Activated T-helper 17 cell treated with anti-CD3 and anti-CD28 coated beads, Interleukin-2, amount 50 U/mL, for 72 hours (primary cell): ENCODE measurements at places on chromosomes 11 and 22.

- H3K27ac ChIP-seq = no peak overlapping the region
- no peak overlapping the region for H3K4me3 ChIP-seq
- no peaks in the 10 kb centered on the region for H3K4me1 ChIP-seq
- peaks cover 25% of the 10 kb centered on the region for H3K27me3 ChIP-seq
- no peaks in the 10 kb centered on the region for H3K36me3 ChIP-seq
Measured at GRCh38 chr11:119782006-119782738, 53.2 kb upstream of the NECTIN1 start.

DNA sequence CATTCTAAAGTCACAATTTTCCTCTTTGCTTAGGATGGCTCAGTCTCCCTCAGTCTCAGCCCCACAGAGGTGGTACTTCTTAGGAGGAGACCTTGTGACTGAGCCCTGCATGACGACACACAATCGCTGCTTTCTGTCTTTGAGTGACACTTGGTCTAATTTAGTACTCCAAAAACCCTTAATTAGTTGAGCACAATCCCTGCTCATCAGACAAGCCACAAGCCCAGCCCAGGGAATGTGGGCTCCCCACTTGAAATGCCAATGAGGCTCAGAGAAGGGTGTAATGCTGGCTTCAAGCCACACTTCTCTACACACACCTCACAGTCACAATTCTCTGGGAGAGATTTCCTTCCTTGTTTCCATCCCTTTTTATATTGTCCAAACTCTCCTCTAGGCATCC is 101.8 kb downstream of the FEZ1 start:
- no peak overlapping the region for H3K27ac ChIP-seq
- H3K36me3 ChIP-seq = no peaks in the 10 kb centered on the region
- no peaks in the 10 kb centered on the region for H3K4me1 ChIP-seq
- peaks cover 44% of the 10 kb centered on the region for H3K27me3 ChIP-seq

- no peak overlapping the region for H3K4me3 ChIP-seq
- H3K27me3 ChIP-seq = no peaks in the 10 kb centered on the region
- no peak overlapping the region for H3K27ac ChIP-seq
- ATAC-seq = no peak
- H3K4me1 ChIP-seq = no peaks in the 10 kb centered on the region
Measured at GRCh38 chr11:68941324-68942094, 37.8 kb downstream of the IGHMBP2 start.

GRCh38 chr11:7543302-7543701 is 29.5 kb downstream of the PPFIBP2 start:
- H3K27me3 ChIP-seq = no peaks in the 10 kb centered on the region
- no peak overlapping the region for H3K4me3 ChIP-seq
- H3K27ac ChIP-seq = no peak overlapping the region
- peaks cover 13% of the 10 kb centered on the region for H3K4me1 ChIP-seq
- H3K36me3 ChIP-seq = no peaks in the 10 kb centered on the region
- ATAC-seq = no peak

DNA sequence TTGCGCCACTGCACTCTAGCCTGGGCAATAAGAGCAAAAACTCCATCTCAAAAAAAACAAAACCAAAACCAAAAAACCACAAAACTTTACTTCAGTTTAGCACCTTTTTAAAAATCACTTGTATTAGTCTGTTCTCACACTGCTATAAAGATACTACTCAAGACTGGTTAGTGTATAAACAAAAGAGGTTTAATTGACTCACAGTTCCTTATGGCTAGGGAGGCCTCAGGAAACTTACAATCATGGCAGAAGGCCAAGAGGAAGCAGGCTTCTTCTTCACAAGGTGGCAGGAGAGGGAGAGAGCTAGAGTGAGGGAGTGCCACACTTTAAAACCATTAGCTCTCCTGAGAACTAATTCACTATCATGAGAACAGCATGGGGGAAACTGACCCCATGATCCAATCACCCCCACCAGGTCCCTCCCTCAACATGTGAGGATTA is 261.3 kb downstream of the TMEM135 start:
- H3K4me3 ChIP-seq = no peak overlapping the region
- no peaks in the 10 kb centered on the region for H3K4me1 ChIP-seq
- peak; percentile 18 for ATAC-seq
